ENCODE measurements at places on chromosomes 4 and X.

DNA sequence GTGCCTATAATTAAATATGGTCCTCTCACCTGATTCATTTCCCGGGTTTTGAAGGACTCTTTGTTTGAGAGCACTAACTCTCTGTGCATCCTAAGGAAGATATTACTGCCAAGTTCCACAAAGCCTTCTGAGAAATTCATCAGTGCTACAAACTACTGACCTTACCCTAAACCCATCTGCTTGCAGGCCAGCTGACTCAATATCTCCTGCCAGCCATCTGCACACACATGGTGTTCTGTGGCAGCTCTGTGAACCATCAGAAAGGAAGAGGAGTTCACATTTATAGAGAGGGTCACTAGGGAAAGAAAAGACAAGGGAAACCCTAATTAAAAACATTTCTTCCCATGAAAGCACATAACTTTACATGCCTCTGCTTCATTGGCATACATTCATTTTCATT lies 156.7 kb downstream of the ATP10D start:
- DNase-seq, result no peak

DNA sequence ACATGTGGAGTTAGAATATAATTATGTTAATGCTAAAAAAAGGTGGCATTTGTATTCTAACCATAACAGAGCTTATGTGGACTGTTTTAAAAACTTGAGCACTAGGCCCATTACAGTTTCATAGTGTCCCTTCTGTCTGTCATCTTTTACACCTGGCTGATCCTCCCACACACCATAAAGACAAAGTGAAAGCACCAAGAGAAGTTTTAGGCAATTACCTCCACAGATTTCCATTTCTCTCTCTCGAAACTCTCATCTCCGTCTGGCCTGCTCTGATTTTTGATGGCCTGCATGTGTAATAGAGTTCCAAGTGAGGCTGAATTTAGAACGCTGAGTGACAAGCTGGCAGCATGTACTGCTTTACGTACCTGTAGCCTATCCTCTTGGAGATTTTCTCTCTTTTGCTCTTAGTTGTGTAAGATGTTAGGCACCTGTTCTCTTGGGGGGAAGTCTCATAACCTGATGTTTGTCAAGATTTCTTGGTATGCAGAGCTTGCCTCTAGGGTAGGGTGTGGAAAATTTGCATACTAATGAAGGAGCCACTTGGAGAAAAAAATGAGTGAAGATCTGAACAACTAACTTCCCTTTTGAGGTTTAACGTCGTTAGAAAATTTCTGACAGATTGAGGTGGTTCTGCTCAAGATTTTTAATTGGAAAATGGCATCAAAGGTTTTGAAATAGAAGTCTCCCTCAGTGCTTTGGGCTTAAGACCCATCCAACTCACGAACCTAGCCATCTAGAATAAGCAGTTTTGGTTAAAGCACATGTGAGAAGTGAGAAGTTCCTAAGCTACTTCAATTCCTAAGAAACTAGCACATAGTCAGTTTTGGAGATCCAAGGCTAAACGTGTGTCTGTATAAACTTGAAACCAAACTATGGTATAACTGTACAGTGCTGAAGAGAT lies 57.6 kb upstream of the RAP1GDS1 start:
- DNase-seq, result no peak

DNA sequence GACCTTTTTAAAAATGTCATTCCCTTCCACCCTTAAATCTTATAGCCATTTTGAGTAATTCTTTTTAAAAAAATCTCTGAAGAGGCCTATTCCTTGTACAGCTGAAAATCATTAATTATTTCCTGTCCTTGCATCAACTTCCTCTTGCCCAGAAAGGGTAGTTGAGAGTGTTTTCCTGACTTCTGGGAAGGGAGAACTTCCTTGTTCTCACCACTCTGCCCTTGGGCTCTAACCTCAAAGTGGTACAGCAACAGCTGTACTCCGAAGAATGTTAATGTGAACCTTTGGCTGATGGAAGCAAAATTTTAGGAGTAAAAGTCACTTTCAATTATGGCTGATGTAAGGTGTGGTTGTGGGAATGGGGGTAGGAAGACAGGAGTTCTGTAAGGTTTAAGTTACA lies 15.1 kb upstream of the FABP2 start:
- no peak for DNase-seq

GRCh38 chr4:94757192-94758140 lies at the start of gene BMPR1B:
BMPR1B (plus strand) TSS chr4:94757955; CDS start chr4:95104425, 346,470 bp downstream.
- no peak for DNase-seq

DNA sequence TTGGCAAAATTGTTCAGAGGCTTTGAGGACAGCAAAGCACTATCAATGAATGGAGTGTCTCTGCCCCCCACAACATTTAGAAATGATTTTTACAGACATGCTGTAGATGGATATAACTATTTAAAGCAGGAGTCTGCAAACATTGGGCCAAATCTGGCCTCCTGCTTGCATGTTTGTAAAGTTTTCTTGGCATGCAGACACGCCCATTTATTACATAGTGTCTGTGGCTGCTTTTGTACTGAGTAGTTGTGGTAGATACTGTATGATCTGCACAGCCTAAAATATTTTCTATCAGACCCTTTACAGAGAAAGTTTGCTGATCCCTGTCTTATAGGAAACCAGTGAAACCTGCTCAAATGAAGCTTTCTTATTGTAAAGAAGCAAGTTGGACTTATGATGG lies 45.5 kb upstream of the PHEX start:
- DNase-seq, result no peak

- no peak for DNase-seq
Measured at GRCh38 chrX:64191281-64192010, 14.1 kb downstream of the AMER1 start.

DNA sequence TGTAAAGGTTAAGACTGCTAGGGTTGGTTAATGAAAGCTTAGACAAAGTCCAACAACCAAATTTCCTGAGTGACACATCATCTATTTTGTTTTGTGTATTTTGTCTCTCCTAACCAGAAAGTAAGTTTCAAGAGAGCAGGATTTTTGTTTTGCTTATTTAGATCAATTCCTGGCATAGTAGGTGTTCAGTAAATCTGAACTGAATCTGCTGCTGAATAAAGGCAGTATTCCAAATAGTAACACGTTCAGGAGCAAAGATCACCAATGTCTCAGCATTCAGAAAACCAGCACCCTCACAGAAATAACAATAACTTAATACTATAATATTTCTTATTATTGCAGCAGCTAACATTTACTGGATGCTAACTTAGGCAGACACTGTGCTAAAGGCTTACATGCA lies 12.2 kb downstream of the FBXW7 start:
- DNase-seq, result no peak

- DNase-seq, result no peak
Measured at GRCh38 chrX:137290011-137290410, 256.2 kb upstream of the GPR101 start.

- DNase-seq, result no peak
Measured at GRCh38 chr4:26083987-26084386, 170.0 kb downstream of the SMIM20 start.

GRCh38 chr4:3662516-3662915 lies 103.7 kb upstream of the ADRA2C start:
- no peak for DNase-seq

DNA sequence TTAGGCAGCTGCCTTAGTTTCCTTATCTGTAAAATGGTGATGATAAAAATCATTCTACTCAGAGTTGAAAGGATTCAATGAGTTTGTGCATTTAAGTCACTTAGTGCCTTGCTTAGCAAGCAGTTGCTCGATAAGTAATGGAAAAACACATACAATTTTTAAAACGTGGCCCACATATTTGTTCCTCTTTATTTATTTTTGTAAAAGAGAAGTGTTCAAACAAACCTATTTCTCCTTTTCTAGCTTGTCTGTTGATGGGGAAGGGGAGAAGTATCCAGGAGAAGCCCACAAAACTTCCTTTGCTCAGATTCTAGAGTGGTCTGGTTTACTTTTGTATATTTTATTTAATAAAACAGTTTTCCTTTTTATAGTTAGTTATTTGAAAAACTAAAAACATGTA lies 3.3 kb upstream of the HPGDS start:
- DNase-seq, result no peak

GRCh38 chr4:173436149-173436579 lies 37.2 kb upstream of the SCRG1 start:
- no peak for DNase-seq

DNA sequence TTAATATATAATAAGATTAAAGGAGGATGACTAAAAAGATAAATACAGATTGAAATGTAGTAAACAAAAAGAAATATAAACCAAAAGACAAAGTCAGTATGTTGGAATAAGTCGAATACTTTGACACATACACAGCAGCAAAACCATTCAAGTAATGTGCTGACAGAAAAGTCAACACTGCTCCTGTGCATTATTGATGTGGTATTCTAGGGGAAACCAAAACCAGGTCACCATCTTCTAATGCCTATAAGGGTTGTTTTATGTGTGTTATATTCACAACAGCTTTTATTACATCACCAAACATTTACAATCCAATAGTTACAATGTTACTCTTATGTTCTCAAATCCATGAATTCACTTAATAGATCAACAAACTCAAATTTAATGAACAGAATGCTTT lies 111.8 kb upstream of the DKK2 start:
- no peak for DNase-seq

- DNase-seq, result no peak
Measured at GRCh38 chrX:635428-636090, 5.0 kb downstream of the SHOX start.

GRCh38 chr4:87505862-87506261 lies 23.3 kb downstream of the SPARCL1 start:
- no peak for DNase-seq

GRCh38 chrX:124328765-124329164 lies 3.7 kb upstream of the TEX13D start:
- DNase-seq, result no peak

- DNase-seq, result no peak
Measured at GRCh38 chrX:2188330-2188792, 312.4 kb downstream of the DHRSX start.

GRCh38 chrX:18203631-18204030 lies 17.1 kb downstream of the BEND2 start:
- DNase-seq, result no peak

DNA sequence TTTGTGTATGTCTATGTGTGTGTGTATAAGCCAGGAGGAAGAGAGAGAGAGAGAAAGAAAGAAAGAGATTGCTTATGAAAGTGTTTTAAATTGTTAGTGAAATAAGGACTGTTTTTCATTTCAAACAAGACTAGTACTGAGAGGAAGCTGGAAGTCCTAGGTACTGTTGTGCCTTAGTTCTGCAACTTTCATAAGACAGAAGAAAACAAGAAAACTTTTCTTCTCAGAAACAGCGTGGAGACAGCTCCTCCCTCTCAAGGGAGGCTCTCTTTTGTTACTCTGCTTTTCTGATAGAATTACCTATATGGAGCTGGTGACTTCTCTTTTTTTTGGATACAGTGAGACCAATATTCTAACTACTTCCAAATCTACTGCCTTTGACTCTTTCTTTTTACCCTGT lies 62.5 kb downstream of the BANK1 start:
- no peak for DNase-seq

DNA sequence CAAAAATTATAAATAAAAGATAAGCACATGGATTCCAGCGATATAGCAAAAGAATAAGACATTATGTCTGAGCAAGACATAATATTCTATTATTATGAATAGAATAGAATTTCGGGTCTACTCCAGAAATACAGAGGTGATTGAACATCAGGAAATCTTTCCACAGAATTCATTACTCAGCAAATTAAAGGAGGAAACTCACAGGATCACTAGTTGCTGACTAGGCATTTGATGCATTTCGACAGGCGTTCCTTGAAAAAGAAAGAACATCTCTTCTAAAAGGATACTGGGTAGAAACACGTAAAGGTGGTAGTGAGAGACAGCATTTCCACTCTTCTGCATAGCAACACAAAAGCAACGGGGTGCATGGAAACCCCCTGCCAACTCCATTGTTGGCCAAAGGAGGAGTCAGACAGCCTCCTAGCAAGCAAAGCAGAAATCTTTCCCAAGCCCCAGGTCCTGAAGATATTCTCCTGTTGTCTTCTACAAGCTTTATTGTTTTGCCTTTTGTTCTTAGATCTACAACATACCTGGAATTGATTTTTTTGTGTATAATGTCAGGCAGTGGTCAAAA lies 14.3 kb upstream of the PDZD4 start:
- no peak for DNase-seq
